ENCODE measurements at places on chromosomes 11 and 22.
A peak's percentile ranks its signal among the peaks of the same experiment; 100 is the strongest.

- no peak for DNase-seq
These were observed 153.6 kb upstream of the SORL1-AS1 start for GRCh38 chr11:121606354-121606753.

DNA sequence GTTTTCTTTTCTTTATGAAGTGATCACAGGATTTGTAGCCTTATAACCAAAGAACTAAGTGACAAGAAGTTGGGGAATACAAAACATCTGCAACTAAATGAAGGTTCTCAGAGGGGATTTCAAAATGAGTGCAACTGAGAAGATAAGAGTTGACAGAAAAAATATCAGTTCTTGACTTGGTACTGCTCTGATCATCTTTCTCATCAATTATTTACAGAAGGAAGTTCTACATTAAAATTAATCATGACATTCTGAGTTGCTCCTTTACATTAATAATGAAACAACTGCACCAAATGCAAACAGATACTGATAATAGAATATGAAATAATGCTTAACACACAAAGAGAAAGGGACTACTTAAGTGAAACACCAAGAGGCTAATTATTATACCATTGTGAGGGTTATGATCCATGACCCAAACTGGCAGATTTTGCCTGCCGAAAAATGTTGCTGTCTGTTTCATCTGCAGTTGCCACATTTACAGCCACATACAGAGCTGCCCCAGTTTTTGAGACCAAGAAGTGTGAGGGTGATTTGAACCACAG, 561.9 kb upstream of the ANO5 start:
- no peak for DNase-seq

DNA sequence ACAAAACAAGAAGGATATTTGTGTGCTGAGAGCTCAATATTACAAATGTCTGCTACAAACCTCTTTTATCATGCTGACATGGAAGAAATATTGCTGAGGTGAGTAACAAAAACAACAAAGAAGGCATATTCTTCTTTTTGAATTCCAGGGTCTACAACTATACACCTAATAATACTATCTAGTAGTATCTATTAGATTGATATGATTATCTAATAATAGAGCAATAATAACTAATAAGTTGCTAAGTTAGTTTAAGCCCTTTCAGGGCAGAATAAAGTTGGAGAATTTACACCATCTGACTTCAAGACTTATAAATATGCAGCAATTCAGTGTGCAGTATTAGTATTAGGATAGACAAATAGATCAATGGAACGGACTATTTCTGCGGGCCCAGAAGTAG, 11.4 kb upstream of the PGM2L1 start:
- DNase-seq, result no peak

GRCh38 chr11:104033134-104033533, 3.3 kb upstream of the DDI1 start:
- DNase-seq, result no peak

DNA sequence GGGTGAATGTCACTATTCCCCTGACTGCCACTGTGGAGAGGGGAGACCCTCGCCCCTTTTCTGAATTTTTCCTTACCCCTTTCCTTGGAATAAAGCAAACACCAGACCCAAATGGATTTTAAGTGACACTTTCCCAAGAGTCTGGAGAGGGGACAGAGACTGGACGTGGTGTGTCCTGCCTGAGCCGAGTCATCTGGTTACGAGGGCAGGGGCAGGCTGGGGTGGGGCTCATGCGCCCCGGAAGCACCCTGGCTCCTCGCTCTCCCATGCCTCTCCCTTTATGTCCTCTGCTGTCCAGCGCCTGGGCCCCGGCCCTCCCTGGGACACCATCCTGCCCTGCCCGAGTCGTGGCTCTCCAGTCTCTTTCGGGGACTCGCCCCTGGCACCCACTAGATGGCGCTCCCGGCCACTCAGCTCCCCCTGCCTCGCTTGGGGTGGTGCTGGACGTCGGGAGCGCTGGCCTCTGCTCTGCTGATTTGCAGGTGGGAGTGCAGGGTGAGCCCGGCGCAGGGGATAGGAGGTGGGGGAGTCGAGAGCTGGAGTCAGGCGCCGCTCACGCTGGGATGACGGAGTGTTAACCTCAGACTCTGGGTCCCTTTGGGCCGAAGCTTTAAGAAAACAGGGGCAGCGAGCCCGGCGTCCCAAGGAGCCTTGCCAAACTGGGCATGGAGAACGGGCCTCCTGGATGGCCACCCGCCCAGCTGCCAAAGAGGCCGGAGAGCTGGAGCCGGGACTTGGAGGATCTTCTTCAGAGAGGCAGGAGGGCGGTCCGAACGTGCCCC, 89.8 kb downstream of the RPS6KA4 start:
- DNase-seq, result peak; percentile 91

DNA sequence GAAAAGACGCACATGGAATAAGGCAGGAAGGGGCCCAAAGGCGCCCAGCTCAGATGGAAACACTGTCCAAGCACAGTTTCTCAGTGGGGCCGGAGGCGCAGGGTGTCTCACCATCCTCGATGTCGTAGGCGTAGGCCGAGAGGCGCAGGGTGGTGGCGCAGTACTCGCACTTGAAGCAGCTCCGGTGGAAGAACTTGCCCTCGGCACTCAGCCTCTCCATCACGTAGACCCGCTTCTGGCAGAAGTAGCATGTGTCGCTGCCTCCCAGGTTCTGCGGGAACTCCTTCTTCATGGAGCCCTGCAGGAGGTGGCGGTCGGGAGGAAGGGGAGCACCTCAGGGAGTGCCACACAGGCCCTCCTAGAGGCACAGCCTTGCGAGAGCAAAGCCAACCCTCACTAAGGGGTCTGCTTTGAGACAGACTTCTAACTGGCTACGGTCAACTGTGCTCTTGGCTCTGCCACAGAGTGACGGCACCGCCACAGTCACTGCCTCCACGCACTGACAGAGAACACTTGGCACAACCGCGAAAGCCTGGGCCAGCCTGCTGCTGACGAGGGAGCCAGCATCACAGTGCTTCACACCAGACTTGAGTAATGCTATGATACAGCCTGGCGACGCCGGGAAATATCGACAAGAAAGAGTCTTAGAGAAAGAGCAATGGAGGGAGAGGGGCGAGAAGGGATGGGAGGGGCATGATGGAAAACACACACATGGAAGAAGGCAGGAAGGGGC, 97.6 kb upstream of the BID start:
- DNase-seq, result no peak

- no peak for DNase-seq
These were observed 170.2 kb downstream of the ST3GAL4 start for GRCh38 chr11:126525702-126526101.

GRCh38 chr11:117305145-117305544, 10.9 kb downstream of the BACE1 start:
- DNase-seq, result no peak

DNA sequence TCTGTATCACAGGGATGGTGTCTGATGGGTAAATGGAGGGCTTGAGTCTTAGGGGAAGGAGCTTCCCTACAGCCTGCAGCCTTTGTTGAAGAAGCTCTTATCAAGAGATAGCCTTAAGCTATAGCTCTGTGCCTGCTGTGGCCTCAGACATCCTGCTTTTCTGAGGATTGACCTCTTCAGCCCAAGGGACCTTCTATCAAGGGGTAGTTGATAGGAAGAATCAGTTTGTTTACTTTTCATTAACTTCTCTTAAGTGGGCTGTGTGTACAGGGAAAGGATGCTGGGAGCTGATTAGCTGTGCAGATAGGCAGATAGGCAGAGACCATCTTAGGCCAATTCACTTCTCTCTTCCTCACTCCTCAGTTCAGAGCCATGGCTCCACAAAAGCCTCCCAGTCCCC, 151.8 kb upstream of the CADM1 start:
- no peak for DNase-seq

GRCh38 chr11:57674251-57674650, 6.3 kb downstream of the ZDHHC5 start:
- no peak for DNase-seq

DNA sequence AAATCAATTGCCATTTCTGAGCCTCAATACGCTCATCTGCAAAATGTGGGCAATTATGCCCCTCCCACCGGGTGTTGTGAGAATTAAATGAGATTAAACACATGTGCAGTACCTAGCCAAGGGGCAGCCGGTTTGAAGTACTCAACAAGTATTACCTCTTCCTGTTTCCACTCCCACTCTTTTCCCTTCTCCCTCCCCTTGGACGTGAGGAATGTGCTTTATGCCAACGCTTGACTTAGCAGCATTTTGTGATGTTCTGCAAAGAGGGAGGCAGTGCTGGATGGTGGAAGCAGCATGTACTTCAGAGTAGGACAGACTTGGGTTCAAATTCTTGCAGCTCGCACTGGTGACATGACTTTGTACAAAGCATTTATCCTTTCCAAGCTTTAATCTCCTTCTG, 306.0 kb downstream of the BUD13 start:
- DNase-seq, result no peak

- peak; percentile 78 for DNase-seq
These were observed 603 bp downstream of the ESRRA start for GRCh38 chr11:64305691-64306562.

- DNase-seq, result peak; percentile 62
These were observed 79.7 kb downstream of the MYO7A start for GRCh38 chr11:77207618-77208313.

GRCh38 chr11:61071913-61072312, 30.4 kb upstream of the CD5 start:
- DNase-seq, result no peak

GRCh38 chr22:31250740-31251600, 38.9 kb downstream of the LIMK2 start:
- no peak for DNase-seq

- peak; percentile 81 for DNase-seq
These were observed 18.2 kb downstream of the RTN4R start for GRCh38 chr22:20249797-20250354.

GRCh38 chr22:29216873-29217666, 11.4 kb downstream of the EMID1 start:
- DNase-seq, result no peak

DNA sequence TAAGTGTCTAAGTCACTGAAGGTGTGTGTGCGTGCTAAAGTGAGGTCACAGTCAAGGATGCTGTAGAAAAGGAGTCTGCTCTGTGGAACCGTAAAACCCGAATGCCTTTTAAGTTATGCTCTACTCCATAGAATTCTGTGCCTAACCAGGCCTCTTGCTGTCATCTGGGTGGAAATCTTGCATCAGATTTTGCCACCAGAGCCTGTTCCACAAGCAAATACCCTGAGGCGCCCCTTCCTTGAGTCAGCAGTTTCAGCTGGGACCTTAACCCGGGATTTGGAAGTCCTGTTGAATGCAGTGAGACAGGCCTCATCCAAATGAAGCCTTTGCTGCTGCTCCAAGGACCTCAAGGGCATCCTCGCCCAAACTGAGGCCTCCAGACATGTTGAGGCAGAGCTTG, 109.8 kb downstream of the WNT11 start:
- DNase-seq, result no peak

GRCh38 chr11:64801158-64801464, 1.9 kb downstream of the MAP4K2 start:
- DNase-seq, result no peak

GRCh38 chr11:77487790-77488189, 13.9 kb upstream of the PAK1 start:
- DNase-seq, result no peak

DNA sequence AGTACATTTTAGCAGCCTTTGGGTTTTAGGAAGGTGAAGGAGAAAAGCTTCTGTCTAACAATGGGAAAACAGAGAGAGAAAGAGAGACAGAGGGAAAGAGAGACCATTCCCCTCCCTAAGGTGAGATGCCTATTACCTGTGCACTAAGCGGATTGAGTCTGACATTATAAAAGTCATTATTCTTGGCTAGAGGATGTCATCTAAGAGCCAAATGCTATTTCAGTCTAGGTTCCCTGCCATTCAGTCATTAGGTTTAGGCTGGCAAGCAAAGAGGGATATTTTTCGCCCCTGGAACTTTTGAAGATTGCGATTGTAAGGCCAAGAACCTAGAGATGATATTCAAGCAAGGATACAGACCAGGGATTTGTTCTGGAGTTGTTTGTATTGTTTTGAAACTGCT, 7.2 kb downstream of the BLID start:
- DNase-seq, result no peak

DNA sequence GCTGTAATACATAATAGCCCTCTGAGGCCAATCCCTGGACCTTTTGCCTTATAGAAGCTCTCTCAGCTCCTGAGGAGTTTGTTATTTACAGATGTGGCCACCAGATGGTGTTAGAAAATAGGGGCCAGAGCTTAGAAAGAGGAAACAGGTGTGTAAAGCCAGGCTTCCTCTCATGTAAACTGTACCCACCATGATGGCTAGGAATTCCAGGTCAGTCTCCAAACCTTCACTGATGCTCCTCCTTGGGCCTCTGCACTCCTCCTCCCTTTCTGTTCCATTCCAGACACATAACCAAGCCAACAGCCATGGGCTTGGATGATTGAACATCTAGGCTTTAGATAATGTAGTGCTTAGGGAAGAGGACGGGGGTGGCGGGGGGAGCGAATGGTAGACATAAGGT, 39.7 kb downstream of the USP35 start:
- no peak for DNase-seq

- DNase-seq, result no peak
These were observed at the start of gene PANX2 for GRCh38 chr22:50170453-50171318. PANX2 (plus strand) TSS chr22:50170731; CDS start chr22:50170731, 0 bp downstream.

GRCh38 chr22:42340829-42341383, 70.5 kb upstream of the TCF20 start:
- no peak for DNase-seq

GRCh38 chr11:92211576-92212167, 12.9 kb upstream of the FAT3 start:
- no peak for DNase-seq
